ENCODE measurements at places on chromosomes 13 and 19.

- DNase-seq: no peak
Observed at GRCh38 chr13:27627380-27627779, 5.7 kb downstream of the POLR1D start.

- no peak for DNase-seq
Observed at GRCh38 chr13:47087841-47088240, 191.0 kb upstream of the HTR2A start.

GRCh38 chr19:35311901-35312665, 16.9 kb upstream of the CD22 start:
- DNase-seq: no peak

DNA sequence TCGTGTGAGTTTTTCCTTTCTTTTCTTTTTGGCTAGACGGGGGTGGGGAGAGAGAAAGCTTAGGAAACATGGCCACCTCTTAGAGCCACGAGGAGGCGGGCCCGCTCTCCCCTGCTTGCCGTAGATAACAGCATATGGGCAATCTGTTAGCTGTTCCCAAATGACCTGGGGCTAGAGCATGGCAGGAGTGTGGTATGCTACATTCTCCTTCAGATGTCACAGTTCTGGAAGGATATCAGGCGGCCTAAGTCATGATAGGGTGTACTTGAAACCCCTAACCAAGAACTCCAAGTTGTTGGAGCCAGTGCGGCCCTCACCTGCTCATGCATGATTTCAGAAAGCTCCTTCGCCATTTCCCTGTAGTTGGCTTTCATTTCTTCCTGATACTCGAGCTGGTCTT, 44.3 kb upstream of the SLC15A1 start:
- DNase-seq: no peak

GRCh38 chr19:35146746-35147459, 3.8 kb downstream of the FXYD7 start:
- DNase-seq: no peak

DNA sequence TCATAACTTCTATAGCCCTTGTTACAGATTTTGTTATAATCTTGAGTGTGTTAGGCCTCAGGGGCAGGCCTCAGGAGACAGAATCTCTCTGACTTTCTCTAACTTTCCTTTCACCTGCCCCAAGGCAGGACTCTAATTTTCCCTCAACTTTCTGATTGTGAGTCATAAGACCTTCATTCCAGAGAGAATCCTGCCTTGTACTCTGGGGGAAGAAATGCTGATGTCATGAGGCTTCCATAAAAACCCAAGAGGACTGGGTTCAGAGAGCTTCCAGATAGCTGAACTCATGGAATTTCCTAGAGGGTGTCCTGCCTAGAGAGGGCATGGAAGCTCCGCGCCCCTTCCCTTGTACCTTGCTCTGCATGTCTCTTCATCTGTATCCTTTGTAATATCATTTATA, 5.3 kb upstream of the KBTBD6 start:
- DNase-seq: no peak

DNA sequence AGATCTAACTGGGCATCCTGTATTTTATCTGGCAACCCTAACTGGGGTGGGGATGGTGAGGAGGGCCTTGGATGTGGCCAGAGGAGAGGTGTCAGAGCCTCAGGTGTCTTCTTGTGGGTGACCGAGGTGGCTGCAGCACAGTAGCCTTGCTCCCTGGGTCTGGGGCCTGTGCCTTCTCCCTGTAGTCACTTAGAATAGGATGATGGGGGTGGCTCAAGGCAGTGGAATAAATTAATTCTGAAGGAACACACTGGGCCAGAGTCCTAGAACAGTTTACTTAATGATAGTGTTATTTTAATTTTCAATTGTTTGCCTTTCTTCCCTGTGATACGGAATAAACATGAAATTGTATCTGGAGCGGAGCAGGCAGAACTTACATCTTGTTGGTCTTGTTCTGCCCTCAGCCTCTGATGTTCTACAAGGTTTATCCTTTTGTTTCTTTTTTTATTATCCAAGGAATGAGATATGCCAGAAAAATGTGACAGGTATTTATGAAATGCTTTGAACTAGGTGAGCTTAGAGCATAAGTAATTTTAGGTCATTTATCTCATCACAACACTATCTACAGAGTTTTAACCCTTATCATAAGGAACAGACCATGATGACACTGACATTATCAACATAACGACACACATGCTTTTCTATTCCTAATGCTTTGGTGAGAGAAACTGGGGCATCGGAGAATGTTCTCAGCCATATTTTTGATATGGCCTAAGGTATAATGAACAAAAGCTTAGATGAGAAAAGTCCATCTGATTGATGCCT, 51.4 kb downstream of the LRCH1 start:
- no peak for DNase-seq

DNA sequence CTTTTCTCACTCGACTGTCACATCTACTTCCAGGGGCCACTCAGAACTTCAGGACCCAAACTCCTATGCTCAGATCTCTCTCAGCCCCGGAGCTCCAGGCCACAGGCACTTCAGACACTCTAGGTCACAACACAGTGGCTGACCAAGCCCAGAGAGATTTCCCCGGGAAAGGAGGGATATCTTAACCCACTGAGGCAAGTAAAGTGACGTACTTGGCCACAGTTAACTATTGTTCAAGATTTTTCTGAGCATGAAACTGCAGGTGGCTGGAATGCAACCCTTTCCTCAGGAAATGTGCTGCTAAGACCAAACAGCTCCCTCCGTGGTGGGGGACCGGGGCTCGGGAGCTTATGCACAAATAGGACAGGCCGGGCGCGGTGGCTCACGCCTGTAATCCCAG, 23.9 kb downstream of the OPA3 start:
- DNase-seq: no peak

- DNase-seq: no peak
Observed at GRCh38 chr19:13037731-13038130, 42.5 kb downstream of the NFIX start.

DNA sequence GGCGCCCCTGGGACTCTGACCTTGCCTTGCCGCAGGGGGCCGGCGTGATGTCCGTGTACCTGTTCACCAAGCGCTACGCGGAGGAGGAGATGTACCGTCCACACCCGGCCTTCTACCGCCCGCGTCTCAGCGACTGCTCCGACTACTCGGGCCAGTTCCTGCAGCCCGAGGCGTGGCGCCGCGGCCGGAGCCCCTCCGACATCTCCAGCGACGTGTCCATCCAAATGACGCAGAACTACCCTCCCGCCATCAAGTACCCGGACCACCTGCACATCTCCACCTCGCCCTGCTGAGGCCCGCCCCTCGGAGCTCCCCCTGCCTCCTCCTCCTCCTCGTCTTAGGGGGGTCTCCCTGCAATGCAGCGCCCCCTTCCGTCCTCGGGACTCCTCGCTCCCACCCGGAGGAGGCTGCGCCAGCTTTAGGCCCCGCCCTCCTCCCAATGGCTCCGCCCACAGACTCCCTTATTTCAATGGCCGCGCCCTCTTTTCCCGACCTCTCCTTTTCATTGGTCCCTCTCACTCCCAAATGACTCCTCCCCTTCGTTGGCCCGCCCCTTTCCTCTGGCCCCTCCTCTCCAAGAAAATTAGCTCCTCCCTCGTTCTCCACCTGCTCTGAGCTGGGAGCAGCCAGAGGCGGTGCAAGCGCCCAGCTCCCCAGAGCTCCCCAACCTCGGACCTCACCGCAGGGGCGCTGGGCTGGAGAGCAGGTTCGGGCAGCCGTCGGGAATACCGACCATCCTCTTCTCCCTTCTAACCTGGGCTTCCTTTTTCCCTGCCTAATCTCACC, 20.5 kb upstream of the CACNG8 start:
- no peak for DNase-seq

DNA sequence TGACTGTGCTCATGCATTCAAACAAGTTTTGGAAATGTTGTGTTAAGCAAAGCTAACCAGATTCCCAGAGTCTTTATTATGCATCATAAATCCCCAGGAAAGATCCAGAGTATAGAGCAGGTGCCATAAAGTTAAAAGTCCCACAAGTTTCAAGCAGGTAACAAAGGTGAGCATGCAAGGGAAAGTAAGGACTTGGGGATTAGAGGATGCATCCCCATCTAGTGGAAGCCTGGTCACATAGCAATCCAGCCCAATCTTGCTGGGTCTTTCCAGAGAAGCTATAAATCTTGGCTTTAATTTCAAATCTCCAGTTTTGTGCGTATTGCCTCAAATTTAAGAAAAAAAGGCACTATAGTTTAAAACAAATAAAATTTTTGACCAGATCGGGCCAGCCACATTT, 72.7 kb downstream of the ZNF254 start:
- DNase-seq: no peak

GRCh38 chr19:8017808-8018207, 12.4 kb upstream of the ELAVL1 start:
- no peak for DNase-seq

- DNase-seq: no peak
Observed at GRCh38 chr13:28173793-28174192, 35.4 kb downstream of the PAN3 start.

DNA sequence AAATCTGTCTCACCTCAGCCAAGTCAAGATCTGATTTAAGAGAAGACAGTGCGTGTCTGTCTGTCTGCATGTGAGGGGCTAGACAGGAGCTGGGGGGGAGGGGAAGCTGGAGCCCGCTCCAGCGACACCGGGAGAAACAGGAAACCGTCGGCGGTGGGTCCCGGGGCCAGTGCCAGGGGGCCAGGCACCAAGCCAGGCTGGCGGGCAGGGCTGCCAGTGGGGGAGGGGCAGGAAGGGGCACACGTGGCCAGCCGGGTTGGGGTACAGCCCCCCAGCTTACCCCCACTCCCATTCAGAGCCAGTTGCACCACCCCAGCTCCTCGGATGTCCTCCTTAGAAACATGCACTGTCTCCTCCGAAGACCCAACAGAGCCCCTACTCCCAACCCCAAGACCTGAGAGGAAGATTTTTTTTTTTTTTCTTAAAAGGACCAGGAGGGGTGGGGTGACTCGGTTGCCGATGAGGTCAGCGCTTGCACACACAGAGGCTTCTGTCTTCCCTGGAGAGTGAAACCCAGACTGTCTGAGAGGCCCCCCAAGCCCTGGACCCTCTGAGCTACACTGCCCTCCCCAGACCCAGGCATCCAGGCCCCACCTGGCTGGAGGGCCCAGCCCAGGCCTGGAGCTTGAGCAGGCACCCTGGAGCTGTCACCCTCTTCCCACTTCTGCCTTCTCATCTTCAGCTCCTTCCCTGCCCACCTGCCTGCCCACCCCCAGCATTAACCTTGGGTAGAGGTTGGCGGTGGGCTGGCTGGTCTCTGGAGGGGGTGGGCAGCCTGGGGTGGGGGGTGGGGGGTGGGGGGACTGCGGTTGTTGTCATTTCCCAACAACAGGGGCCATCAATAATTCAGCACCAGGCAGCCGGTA, 4.0 kb downstream of the ERF start:
- no peak for DNase-seq

DNA sequence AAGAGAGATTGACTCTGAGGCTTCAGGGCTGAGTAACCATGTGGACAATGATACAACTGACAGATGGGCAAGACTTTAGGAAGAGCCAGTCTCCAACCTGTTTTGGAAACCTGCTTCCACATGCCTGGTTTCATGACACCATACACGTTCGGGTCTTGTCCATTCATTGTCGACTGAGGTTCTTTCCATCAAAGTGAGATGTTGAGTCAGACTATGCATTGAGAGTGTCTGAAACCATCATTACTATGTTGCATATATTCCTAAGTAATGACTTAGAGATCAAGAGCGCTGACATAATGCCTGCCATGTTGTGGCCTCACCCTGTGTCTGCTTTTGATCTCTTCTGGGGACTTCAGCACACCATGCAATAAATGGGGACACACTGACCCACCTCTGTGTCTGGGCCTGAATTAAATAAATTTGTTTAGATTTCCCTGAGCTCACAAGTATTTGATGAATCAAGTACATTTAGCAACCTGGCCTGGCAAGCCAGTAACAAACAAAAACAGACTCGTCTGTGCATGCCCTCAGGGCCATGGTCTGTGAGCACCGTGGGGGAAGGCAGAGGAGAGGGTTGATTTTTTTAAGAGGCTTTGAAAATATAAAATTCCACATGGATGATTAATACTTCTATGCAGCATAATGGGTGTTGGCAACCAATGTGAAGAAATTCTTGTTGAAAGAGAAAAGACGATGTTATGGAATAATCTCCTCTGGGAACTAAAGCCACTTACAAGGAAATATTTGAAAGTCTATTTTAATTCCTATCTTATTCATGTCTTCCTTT, 49.9 kb upstream of the UBAC2 start:
- no peak for DNase-seq

DNA sequence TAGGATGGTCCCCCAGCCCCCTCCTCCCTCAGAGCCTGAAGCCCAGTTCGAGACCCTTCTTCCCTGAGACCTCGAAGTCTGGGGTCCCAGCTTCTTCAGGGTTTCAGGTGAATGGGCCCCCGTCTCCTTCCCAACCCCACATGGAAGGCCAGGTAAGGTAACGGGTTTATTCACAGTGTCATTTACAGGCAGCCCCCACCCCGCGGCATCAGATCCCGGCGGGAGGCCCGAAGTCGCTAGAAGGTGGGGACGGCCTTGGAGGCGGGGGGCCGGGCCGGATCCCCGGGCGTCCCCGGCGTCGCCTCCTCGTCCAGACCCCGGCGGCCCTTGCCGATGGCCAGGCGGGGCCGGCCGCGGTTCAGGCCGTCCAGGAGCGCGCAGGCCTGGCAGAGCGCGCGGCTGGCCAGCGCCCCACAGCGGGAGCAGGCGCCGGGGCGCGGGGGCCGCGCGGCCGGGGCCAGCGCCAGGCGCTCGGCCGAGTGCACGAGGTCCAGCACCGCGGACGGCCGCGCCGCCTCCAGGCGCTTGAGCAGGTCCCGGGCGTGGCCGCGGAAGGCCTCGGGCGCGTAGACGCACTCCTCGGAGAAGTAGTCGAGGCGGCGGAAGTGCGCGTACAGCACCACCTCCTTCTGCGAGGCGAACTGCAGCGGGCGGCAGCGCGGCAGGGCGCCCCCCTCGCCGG, 9.7 kb downstream of the CTU1 start:
- no peak for DNase-seq

- no peak for DNase-seq
Observed at GRCh38 chr13:99221567-99222239, 21.0 kb downstream of the UBAC2 start.

DNA sequence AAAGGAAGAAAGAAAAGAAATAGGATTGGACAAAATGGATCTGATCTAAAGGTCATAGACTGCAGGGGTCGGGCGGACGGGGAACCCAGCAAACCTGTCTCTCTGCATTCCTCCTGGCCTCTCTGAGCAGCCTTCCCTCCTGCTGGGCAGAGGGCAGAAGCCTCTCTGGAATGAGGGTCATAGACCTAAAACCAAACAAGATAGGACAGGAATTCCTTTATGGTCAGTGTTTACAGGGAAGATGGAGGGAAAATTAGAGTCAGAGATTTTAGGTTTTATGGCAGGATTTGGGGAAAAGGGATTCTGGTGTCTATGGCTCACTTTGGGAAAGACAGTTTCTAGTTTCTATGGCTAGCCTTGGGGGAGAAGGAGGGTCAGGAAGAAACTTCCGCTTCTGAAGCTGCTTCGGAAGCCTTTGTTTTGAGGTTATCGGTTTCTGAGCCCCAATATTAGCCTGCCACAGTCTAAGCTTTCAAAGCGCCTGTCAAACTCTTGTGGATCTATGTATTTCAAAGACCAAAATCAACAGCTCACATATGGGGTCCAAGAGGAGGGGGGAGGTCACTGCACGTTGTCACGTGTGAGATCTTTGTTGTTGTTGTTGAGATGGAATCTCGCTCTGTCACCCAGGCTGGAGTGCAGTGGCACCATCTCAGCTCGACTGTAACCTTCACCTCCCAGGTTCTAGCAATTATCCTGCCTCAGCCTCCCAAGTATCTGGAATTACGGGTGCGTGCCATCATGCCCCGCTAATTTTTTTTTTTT, 18.9 kb upstream of the DPRX start:
- no peak for DNase-seq

GRCh38 chr19:28831462-28831861, 381.5 kb downstream of the UQCRFS1 start:
- no peak for DNase-seq

- no peak for DNase-seq
Observed at GRCh38 chr19:7483720-7484201, 5.1 kb downstream of the PEX11G start.

- DNase-seq: no peak
Observed at GRCh38 chr13:52158629-52159158, 703 bp downstream of the NEK3 start.
